ENCODE measurements at places on chromosomes 7 and 10.

- no peak for DNase-seq
Observed at GRCh38 chr10:1650542-1651269, 86.6 kb downstream of the ADARB2 start.

DNA sequence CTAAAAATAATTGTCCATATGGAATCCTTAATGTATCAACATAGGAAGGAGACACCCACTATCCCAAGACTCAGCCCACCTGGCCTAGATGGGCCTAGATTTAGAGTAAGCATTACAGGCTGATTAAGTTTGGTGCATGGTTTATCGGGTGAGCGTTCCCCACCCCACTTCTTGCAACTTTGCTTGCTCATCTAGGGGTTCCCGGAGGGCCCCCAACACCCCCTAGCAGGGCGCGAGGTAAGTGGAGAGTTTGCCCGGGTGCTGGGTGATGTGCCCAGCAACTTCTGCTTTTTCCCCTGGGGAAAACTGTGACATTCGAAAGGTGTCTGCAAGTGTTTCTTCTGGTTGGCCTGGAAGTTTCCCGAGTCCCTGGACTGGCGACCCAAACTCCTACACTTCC, 31.7 kb downstream of the SKIDA1 start:
- DNase-seq = peak; percentile 5

DNA sequence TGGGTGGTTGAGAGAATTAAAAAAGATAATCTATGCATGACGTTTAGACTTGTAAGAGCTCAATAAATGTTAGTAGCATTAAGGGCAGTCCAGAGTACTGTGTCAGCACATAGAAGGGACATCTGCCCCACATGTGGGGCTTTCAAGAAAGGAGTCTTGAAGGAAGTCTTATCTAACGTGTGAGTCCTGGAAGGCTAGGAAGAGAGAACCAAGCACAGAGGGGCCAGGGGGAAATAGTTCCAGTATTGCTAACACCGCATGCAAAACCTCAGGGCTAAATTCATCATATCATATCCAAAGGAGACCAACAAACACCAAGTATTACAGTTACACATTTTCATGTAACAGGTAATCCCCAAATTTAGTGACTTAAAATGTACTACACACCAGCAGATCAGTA, 122.7 kb downstream of the AOAH start:
- no peak for DNase-seq

DNA sequence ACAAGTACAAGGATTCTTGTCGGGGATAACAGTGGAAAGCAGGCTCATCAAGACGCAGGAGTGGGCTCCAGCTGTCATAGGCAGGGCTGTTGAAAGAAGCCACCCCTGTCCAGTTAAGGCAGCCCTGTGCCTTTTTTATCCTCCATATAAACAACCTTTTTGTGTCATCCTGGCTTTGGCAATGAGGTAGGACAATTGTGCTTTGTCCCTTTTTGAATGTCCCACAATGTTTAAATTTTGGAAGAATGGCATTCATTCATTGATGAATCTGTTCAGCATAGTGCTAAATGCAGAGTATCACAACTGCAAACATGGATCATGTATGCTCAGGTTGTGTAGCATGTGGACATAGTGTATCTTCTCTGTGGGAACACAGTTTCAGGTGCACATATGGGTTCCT, 66.7 kb downstream of the UBE3C start:
- no peak for DNase-seq
